HepG2 (cell line): ENCODE measurements at places on chromosomes 7 and 10. TPM values are rescaled to one million over a fixed set of nuclear protein-coding genes. Genes with fewer than 3 reads are reported as not detected.

GFRA1 gene
- not detected in 2 replicates for total RNA-seq

DNA sequence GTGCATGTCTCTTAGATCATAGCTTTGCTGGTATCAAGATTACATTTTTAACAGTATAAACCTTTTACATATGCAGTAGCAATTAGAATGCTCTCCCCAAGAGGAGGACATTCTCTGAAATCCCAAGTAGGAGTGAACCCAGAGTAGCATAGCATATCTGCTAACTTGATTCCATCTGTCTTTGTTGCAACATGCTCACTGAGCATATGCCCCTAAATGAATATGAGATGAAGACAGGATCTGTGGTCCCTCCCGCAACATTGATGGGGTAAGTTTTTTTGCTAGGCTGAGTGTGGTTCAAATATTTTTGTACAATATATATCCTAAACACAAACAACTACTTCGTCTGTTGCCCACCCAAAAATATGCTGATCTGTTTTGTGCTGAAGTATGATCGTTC lies 534.2 kb upstream of the C7orf33 start:
- DNase-seq, result no peak

GRCh38 chr10:129774082-129774735 lies 189.9 kb downstream of the EBF3 start:
- no peak for DNase-seq

- DNase-seq, result no peak
Observed at GRCh38 chr7:128362670-128363069, 1.2 kb upstream of the PRRT4 start.

DNA sequence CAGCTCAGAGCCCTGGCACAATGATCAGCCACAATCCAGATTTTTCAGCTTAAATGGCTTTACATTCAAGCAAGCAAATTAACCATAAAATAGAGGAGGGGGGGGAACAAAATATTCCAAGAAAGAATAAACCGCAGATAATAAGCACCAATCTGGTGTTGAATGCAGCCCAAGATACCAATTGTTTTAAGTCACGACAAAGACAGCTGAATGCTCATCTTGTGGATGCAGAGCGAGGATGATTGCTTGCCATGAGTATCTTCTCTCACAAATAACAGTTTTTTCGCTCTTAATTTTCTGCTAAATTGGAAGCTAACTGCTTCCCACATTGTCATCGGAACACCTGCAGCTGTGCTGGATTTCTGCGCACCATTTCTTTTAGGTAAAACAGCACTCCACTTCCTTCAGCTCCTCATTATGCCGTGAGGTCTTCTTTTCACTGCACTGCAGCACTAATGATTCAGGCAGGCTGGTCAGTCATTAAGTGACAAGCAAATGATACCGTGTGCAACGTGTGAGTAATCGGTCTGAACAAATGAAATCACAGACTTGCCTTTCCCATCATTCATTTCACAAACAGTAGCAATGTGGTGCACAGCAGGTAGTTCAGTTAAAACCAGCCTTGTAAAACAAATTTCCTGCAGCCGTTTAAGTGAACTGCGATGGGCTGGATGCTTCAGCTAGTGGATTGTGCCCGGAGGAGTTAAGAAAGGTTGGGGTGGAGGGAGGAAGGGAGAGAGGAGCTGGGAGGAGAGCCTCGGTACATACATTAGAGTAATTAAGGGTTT lies 106.4 kb upstream of the CDCA7L start:
- no peak for DNase-seq

UNCX gene
- not detected in 2 replicates for total RNA-seq

GIMAP4 gene
- not detected in 2 replicates for total RNA-seq

DNA sequence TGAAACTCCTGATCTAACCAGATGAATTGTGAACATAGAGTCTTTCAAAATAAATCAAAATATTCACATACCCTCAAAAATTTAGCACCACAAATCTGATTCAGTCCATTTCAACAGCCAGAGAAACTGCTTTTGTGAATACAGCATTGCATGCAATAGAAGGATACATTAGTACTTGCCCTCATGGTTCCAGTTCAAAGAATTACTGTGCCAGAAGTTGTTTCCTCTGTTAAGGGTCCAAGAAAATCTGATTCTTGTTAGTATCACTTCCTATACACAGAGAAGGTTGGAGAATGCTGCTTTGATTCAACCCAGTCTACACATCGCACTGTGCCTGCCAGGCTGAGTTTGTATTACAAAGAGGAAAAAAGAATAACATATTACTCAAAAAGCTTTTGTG lies 115.6 kb downstream of the TFEC start:
- DNase-seq, result no peak

GRCh38 chr10:9291081-9291480 lies 1236.6 kb downstream of the GATA3 start:
- no peak for DNase-seq

DNA sequence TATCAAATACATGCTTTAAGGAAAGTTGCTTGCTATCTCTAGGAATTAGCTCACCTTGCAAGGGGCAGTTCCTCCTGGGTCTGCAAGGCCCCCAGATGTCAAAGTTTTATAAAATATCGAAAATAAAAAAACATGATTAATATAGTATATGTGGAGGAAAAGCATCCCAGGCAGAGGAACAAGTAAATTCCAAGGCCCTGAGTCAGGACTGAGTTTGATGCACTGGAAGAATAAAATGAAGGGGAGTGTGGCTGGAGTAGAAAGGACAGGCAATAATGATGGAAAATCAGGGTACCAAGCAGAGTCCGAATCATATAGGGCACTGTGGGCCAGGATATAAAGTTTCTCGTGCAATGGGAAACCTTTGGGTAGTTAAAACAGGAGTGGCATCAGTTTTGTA lies 112.4 kb upstream of the EEPD1 start:
- no peak for DNase-seq

DNA sequence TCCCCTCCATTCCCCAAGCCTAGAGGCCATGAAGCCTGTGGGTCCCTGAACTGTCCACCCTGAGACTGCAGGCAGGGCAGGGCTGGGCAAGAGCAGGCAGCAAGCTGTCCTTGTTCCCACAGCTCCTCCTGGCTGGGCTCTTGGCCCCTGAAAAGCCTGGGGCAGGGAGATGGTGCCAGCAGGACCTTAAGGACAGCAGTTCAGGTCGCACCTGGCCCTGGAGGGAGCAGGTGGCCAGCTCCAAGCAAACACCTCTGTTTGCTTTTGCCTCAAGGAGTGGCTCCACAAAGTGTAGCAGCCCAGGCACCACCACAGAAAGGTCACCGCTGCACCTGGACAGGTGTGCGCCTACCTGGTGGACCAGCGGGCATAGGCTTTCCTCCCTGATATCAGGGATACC lies 5.2 kb downstream of the RET start:
- DNase-seq, result no peak

TAS2R60 gene
- not detected in 2 replicates for total RNA-seq

DNA sequence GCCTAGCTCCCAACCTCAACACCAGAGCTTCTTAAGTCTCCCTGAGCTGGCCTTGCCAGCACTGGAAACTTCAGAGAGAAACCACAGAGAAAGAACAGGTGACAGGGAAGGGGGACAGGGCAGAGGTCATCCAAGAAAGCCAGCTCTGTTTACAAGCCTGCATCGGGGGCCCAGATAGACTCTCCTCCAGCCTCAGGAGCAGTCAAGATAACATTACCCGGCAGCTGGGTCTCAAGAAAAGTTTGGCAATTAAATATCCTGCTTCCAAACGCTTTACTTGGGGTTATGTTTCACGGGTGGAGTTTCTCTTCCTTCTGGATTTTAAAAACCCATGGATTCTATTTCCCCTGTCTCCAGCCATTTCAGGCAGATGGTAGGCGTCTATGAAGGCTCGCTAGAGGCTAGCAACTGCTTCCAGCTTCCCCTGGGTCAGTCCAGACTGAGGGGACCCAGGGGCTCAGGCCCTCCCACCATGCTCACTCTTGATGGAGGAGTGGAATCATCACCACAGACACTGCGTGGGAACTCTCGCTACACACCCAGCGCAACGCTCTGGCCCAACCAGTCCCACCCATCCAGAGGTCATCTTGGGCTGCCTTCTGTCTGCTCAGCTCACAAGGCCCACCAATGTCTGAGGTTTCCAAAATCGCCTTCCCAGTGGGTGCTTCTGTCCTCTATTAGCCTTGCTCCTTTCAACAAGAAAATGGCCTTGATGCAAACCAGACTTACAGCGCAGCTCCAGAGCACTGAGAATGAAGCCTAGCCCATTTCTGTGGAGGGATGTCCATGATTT lies 48.8 kb downstream of the SH3PXD2A start:
- no peak for DNase-seq

SMKR1 gene
- total RNA-seq, result not detected in 2 replicates

GIMAP7 gene
- total RNA-seq, result not detected in 2 replicates

DNA sequence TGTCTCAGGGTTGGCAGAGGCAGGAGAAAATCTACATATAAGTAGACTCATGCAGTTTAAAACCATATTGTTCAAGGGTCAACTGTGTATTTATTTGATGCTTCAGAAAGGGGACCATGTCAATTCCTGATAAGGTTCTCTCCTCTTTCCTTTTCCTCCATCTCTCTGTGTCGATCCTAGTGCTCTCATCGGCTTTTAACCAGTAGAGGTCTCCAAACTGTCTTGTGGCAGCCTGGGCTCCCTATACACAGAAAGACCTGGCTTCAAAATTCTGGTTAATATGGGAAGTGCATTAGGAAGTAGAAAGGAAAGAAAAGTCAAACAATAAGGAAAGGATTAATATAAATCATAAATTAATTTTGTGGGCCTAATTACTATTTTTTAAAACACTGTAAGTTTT lies 304.4 kb upstream of the C7orf33 start:
- peak; percentile 44 for DNase-seq

PILRB gene
- 5.6 and 16.6 TPM in 2 replicates for total RNA-seq

- no peak for DNase-seq
Observed at GRCh38 chr10:62072901-62073300, 171.4 kb downstream of the ARID5B start.

- no peak for DNase-seq
Observed at GRCh38 chr7:86950360-86950759, 109.1 kb downstream of the ELAPOR2 start.
